ENCODE measurements at places on chromosomes 7 and 10. TPM values are rescaled to one million over a fixed set of nuclear protein-coding genes. Genes with fewer than 3 reads are reported as not detected.

Gene NUTM2E
- under 0.01 TPM for total RNA-seq

Gene GRID2IP
- not detected for total RNA-seq

Gene TRIM50
- not detected for total RNA-seq

Gene STEAP4
- 0.99 TPM for total RNA-seq

Gene RGR
- total RNA-seq = not detected

Gene MMD2
- not detected for total RNA-seq

Gene ZNF239
- 6.2 TPM for total RNA-seq

Gene PLXNA4
- 1.2 TPM for total RNA-seq

Gene GALNT17
- total RNA-seq = under 0.01 TPM

Gene TBC1D12
- total RNA-seq = 13.9 TPM

Gene FXYD4
- not detected for total RNA-seq

Gene SLC26A5
- total RNA-seq = not detected

- no peak for DNase-seq
Measured at GRCh38 chr7:66535414-66536329, 93.0 kb upstream of the KCTD7 start.

DNA sequence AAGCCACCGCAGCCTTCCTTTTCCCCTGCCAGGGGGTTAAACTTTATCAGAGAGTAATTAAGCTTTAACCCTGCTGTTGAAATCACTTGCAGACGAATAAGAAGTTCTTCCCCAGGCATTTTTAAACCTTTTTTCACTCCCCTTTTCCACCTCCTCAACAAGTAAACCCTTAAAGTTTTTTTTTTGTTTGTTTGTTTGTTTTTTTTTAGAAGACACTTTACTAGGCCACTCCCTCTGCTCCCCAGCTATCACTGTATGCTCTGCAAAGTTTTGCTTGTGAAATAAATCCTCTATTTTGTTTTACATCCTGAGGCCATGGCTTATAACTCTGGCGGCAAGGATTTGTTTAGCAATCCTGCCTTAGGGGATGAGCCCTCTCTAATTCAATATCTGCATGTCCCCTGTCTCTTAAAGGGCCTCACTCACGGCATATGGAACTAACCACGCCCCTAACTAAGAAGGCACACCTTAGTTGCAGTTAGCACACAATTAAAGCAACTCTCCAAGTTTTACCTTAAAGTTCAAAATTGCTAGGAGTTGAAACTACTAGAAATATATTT lies 1354.7 kb upstream of the LRRTM3 start:
- peak; percentile 14 for DNase-seq

DNA sequence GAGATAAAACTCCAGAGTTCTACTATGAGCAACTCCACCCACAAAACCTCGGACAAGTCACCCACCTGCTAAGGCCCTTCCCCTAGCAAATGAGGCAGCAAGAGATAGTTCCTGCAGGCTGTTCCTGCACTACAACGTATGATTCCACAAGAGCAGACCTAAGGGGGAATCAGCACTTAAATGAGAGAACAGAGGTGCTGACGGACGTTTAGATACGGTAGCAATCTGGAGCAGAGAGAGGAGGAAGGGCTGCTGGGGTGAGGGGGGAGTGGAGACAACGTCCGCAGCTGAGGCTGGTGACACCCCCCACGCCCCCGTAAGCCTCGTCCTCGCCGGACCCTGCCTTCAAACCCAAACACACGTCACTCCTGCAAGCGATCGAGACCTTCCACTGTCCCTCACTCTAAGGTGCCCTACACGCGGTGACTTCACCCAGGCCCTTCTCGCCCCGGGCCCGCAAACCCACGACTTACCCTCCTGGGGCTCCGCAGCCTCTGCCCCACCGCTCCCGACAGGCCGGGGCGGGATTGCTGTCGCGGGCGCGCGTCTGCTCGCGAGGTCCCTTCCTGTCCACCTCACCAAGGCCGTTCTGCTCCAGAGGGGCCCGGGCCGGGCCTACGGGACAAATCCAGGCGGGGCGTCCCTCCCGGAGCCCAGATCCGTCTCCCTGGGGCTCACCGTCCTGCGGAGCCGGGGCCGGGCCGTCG lies 635 bp downstream of the ZNF12 start:
- DNase-seq = peak; percentile 38

- DNase-seq = peak; percentile 4
Measured at GRCh38 chr10:10722422-10722821, 295.2 kb upstream of the CELF2 start.

DNA sequence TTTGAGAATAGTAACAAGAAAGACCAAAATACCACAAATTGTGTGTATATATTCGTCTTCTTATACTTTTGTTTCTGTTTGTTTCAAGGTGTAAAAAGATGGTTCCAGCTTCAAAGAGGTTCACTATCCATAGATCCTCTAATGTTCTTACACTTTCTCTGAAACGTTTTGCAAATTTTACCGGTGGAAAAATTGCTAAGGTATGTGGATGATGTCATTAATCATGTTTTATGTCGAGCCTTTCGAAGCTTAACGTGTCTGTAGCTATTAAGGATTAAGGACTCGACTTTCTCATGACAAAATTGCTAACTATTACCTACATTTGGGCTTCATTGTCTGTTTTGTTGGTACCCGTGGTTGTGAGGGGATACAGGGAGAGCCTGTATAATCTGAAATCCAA lies 112.8 kb downstream of the ANKRD61 start:
- no peak for DNase-seq

- DNase-seq = no peak
Measured at GRCh38 chr7:129373651-129374428, 60.4 kb upstream of the STRIP2 start.

- no peak for DNase-seq
Measured at GRCh38 chr7:151316896-151317295, 24.7 kb upstream of the NUB1 start.

GRCh38 chr10:42940487-42941294 lies 136.2 kb upstream of the RET start:
- no peak for DNase-seq

GRCh38 chr7:157271315-157271990 lies 65.4 kb upstream of the DNAJB6 start:
- DNase-seq = peak; percentile 78

GRCh38 chr10:80276335-80276734 lies 13.1 kb downstream of the MAT1A start:
- DNase-seq = no peak

DNA sequence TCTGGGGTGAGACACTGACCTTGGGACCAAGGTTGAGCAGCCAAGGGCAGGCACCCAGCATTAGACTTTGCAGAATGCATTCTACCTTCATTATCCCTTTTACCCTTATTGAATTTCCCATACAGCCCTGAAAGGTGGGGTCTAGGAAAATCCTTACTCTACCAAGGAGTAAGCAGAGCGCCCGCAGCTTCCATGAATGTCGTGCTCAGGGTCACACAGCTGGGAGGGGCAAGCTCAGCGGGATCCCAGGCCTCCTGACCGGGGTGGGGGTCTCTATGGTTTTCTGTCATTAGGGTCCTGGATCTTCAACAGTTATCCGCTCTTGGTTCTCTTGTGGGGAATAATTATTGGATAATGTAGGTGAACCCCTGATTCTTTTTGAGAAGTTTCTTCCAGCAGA lies 30.7 kb upstream of the BTBD16 start:
- DNase-seq = no peak

DNA sequence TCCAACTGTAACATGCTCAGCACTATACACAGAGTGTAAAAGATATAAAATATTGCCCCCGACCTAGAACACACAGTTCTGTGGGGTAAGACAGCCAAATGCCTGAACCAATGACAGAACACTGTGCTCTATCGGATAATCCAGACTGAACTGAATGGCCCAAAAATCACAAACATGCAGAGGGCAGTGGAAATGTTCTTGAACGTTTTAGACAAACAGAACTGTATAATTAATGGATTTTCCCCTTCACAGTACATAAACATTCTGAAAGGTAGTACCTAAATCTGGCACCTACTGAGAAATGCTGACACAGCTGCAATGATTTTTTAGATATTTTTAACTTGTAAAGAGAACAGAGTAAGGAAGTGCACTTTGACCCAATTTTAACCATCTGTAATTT lies 33.4 kb downstream of the PARD3 start:
- no peak for DNase-seq

DNA sequence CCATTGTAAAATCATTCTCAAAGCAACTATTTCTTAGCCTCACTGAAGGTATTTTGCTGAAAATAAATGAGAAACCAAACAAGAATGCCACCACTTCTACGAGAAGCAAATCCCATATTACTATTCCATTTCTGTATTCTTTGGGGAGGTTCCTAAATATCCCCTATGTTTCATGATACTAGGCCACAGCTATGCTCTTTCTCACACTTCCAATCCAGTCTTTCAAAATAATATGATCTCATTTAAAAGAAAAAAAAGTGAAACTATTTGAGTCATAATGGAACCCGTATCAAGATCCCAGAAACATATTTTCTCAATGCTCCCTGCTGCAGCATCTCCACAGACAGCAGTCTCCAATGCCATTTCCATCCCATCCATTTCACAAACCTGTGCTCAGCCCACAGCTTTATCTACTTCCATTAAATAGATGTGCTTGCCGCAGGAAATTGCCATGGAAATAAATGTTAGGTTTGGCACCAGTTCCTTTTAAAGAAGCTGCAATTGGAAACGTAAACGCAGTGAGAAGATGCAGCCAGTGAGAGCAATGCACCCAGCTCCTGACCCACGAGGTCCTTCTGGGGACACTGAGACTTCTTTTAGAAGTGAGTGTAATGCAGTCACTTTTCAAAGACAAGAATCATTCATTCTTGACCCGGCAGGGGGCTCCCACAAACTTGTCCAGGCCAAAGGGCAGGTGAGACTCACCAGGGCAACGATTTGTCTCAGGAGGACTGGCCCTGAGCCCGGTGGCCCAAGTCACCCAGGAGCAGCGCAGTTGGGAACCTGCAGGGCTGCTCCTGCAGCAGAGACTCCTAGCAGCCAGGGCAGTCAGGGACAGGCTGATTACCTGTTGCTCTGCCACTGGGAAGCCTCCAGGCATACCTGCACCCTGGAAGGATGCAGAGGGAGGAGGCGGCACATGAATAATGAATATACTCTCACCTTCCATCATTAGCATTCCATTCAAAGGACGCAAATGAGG lies 99.6 kb downstream of the C10orf90 start:
- no peak for DNase-seq

DNA sequence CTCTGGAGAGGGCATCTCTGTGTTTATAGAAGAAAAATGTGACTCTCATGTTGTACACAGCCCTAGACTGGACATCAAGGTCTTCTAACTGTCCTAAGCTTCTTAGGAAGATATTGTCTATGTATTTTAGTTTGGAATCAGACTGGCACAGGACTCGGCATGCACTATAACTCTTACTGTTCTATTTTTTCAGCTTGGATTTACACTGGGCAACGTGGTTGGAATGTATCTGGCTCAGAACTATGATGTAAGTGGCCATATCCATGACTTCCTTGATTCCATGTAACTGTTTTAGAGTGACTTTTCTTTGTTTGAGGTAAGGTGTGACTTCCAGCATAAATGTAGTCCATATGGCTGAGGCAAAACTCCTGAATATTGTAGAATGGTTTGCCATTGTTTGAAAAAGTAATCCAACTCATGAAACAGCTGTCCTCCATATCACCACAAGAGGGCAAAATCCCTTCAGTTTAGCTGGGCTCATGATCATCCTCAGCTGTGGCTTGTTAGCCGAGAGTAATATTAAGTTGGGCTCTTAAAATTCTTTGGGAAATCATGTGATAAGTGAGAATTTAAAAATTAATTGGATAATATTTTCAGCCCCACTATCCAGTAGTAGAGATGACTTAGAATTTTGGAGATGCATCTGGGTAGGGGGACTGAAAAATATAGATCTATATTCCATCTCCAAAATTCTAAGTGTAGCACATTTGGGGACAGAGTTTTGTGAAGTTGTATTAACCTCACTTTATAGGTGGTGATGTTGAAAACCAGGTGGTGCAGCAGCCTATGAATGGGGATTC lies 10.4 kb downstream of the STMP1 start:
- peak; percentile 87 for DNase-seq

- no peak for DNase-seq
Measured at GRCh38 chr10:118781541-118781940, 26.8 kb upstream of the CACUL1 start.

GRCh38 chr7:129502708-129503685 lies 666 bp downstream of the SMKR1 start:
- no peak for DNase-seq

- no peak for DNase-seq
Measured at GRCh38 chr10:22455068-22455857, 110.0 kb downstream of the SPAG6 start.

GRCh38 chr10:103481974-103482531 lies 3.0 kb upstream of the CALHM3 start:
- peak; percentile 81 for DNase-seq

DNA sequence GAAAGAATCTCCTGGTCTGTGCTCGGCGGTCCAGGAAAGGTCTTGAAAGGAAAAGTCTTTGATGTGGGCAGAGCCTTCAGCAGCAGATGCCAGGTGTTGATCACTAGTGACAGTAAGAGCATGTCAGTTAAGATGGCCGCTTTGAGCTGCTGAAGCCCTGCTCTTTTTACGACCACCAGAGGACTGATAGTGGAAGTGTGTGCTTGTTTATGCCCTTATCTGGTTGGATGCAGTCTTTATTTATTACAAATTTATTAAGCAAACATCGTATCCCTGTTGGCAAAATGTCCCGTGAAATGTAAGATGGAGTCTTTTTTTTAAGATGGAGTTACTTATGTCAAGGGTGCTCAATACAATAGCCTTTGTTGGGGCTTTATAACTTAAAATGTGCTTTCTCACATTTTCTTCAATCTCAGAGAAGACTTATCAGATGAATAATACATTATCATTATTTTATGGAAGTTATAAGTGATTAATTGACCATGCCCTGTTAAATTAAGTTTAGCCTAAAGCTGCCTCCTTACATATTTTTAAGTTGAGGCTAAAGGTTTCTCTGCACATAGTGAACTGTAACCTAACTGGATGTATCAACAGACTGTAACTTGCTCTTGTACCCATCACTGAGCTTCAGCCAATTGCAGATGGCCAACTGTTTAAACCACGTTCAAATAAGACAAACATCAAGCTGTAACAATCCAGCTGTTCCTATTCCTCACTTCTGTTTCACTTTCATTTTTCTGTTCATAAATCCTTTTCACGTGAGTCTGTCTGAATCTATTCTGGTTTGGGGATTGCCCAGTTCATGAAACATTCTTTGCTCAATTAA lies 97.4 kb upstream of the PIK3CG start:
- DNase-seq = peak; percentile 89

- no peak for DNase-seq
Measured at GRCh38 chr10:21702633-21703111, 168.6 kb downstream of the MLLT10 start.

DNA sequence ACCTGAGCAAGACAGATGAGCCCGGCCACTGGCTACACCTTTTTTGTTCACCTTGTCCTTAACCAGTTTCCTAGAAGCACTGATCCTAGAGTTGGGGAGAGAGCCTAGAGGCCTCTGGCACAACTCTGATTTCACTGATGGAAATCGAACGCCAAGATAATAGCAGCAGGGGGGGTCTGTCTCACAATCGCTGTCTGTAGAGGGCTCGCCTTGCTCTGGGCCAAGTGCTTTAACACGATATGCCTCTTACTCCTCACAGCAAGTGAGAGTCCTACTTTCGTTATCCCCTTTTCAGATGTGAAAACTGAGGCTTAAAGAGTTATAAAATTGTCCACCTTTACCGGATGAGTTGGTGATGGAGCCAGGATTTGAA lies 472 bp downstream of the RASSF4 start:
- no peak for DNase-seq

Measured in fibroblast of lung (primary cell).